Effector memory CD8-positive, alpha-beta T cell (primary cell): ENCODE measurements at places on chromosomes 7 and 10.

GRCh38 chr10:78645975-78646374, 422.8 kb upstream of the ZMIZ1 start:
- DNase-seq = no peak

GRCh38 chr7:98674461-98674860, 57.4 kb downstream of the NPTX2 start:
- no peak for DNase-seq

DNA sequence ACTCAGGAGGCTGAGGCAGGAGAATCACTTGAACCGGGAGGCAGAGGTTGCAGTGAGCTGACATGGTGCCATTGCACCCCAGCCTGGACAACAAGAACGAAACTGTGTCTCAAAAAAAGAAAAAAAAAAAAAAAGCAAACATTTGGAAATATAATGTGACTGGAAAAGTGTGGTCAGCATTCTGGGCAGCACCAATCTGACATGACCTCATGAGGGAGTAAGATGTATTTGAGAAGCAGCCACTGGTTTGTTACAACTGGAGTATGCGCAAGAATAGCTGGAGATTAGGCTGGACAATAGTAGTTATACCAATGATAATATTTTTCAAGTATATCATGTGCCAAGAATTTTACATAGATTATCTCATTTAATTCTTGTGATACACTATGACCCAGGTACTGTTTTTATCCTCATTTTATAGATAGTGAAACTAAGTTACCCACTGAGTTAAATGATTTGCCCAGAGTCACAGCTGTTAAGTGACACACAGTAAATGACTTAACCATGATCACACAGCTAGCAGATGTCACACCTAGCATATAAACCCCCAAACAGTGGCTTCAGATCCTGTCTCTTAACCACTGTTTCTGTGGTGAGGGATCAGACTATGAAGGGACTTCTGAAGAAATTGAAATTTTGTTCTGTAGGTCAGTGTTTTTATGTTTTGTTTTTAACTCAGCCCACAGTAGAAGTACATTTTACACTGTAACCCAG, 11.1 kb downstream of the MCU start:
- DNase-seq = no peak

- no peak for DNase-seq
Observed at GRCh38 chr10:86346799-86347665, 19.6 kb downstream of the GRID1 start.

DNA sequence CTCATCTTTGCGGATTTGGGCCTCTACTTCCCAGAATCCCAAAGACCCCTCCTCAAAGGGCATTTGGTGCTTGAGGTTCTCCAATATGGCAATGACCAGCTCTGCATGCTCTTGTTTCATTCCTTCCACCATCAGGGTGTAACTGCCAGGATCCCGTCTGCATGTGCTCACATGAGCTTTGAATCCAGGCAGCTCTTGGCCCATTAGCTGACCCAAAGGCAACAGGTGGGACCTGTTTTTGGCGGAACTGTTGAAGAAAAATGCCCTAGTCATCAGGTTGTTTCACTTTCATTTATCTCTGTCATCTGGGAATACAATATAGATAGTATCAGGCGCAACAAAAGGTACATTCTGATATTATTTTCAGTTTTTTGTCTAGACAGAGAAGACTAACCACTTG, 159.1 kb upstream of the TCF7L2 start:
- no peak for DNase-seq
